ENCODE measurements at places on chromosomes 11 and 22.

DNA sequence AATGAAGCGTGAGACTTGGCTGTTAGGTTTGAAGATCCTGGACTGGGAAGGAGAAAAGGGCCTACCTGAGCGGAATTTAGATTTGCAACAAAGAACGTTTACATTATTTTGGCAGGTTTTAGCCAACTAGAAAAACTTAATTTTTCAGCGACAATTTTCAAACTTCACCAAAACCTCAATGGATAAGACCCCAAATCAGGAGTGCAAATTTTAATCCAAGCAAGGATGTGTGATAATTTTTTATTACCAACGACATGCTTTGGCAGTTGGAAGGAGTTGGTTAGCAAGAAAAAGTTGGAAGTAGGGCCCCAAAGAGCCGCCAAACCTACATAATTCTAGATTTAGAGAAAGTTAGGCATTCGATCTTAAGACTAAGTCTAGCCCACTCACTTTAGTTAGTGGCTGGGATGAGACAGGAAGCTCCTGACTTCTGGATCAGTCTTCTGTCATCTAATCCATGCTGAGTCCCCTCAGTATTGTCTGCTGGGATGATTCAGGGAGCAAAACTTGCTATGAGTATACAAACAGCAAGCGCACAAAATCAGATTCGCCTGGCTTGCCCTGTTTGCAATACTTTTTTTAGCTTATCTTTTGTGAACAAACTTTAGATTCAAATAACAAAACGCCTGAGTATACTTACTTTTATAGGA, 787 bp upstream of the RDX start:
- DNase-seq: no peak

GRCh38 chr11:131499199-131499598, 128.8 kb downstream of the NTM start:
- no peak for DNase-seq

DNA sequence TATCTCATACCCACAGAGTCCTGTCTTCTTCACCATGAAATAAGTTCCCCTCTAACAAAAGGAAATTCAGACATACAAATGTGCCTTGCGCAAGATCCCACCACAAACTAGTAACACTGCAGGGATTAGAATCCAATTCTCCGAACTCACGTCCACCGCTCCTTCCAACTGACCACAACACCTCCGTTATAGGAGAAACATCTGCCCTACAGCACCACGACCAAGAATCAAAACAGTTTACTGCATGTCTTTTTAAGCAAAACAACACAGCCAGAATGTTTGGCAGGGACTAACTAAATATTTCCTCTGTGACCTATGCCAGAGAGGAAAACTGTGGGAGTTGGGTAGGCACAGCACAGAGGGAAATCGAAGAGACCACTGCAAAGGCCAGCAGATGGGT, 72.7 kb upstream of the AKIP1 start:
- no peak for DNase-seq

DNA sequence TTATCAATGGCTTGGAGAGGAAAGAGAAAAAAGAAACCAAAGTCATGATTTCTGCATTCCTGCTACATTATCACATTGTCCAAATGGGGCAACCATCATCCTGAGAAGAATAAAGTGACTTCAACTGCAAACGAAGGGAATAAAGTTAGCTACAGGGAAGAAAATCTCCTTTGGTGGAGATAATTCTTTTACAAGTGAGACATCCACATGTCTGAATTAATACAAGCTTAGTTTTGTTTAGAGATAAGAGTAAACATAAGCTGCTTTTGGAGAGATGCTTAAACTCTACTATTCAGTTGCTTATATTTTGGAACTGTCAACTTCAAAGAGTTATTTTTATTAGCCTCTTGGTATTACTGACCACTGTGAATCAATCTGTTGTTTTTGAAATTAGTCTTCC, at the start of gene OR52L1:
Gene OR52L1, minus strand, starts transcription at position 101 of the 400 bp plus-strand sequence. Its CDS starts 55 bp downstream, at position 46.
- no peak for DNase-seq

DNA sequence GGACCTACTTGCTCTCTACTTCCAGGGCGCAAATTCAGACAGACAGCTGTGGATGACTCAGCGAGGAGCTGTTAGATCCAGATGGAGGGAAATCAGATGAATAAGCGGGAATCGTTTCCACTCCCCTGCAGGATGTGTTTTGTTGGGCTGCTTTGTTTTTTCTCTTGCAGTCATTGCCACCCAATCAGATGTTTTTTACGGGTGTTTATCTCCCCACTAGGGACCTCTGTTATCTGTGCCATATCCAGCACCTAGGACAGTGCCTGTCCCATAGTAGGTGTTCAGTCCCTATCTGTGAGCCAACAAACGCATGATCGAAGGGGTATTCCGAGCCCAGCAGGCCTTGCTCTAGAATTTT, 51.1 kb upstream of the PARVG start:
- DNase-seq: no peak

DNA sequence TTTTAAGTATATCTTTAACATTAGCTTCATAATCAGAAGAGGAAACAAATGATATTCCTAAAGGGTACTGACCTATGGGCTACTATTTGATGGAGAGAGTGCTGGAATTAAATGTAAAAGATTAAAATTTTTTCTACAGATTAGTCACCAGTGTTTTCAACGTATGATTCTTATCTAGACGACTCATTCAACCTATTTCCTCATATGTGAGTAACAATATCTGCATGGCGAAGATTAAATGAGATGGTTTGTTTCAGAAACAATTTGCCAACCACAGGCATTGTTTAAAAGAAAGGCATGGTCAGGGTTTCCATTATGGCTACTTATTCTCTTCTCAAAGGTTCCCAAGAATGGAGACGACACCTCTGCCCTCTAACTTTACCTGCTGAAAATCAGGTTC, 20.4 kb downstream of the OR56B4 start:
- no peak for DNase-seq
